Activated CD4-positive, alpha-beta T cell treated with anti-CD3 and anti-CD28 coated beads, Interleukin-2, amount 50 U/mL, for 16 hours (primary cell): ENCODE measurements at places on chromosomes 6 and 20.

DNA sequence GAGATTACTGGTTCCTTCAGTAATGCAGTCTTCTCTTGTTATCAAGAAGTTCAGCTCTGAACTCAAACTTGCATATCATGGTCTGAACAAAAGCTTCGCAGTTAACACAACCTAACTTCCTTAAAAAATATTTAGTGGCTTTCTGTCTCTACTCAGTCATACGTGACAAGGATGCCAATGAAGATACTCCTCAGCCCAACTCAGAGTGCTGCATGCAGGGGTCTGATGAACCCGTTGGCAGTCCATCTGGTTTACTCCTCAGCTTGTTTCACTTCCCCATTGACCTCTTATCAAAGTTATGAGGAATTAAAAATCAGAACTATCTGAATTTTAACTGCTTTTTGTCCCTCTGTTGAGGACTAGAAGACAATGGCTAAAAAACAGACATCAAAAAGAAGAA is 56.6 kb upstream of the RIN2 start:
- DNase-seq: no peak

- DNase-seq: no peak
Measured at GRCh38 chr6:109722564-109723254, 31.6 kb downstream of the FIG4 start.

DNA sequence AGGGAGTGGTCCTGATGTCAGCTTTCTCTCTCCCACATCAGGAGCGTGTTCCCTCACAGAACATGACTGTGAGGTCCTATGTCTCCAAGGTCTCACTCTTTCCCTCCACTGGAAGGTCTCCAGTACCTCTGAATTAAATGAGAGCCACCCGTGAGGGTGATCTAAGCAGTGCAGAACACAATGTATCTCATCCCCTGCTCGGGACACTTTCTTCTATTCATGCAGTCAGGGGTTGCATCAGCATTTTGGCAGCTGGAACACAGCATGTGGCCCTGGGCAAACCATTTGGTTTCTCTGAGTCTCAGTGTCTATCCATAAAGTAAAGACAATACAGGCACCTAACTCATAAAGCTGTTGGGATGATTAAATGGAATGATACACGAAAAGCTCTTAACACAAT is 34.2 kb downstream of the MAFB start:
- DNase-seq: no peak

- no peak for DNase-seq
Measured at GRCh38 chr20:43032459-43032858, 157.2 kb downstream of the PTPRT start.

DNA sequence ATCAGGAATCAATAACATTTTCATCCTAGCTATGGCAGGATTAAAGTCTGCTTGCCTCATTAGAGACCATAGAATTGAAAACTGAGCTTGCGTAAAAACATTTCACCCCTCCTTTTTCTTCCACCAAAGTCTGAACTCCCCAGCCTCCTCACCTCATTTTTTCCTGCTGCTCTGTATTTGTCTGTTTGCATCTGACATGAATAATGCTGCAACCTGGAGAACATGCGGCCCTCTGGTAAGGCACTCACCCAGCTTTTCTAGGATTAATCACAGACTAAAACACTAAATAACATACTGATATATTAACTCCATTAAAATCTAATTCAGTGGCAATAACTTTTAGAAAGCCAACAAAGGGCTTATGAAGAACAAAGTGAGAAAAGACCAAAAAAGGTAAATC is 677.7 kb upstream of the NRSN1 start:
- no peak for DNase-seq

DNA sequence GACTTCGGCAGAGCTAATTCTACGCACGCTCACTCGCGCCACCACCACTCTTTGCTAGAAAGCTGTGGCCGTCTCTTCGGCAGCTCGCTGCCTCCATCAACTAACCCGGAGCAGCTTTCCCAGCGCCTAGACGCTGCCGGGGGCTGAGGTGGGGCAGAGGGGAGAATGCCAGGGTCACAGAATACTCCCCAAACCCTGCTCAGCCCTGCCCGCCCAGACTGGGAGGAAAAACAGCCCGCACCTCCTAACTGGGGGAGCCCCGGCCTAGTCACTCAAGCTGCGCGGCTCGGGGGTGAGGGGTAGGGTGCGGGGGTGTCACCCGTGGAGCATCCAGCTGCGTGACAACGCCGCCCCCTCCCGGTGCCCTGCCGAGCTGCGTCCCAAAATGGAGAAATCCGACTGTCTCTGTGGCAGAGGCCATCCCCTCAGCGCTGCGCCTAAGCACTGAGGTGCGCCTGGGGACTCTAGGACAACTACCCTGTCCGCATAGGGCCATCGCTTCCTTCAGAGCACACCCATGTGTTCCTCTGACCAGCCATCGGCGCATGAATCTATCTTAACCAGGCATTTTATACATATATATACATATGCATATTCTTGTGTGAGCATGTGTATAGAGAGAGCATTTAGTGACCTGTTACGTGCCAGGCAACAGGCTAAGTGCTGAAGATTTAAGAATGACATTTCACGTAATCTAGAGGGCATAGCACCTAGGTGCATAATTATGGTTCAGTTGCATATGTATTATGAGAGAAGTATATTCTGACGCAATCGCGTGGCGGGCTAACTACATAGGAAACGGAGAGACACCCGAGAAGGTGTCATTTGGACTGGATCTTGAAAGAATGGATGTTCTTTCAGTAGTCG is 1.5 kb upstream of the TENT5A start:
- DNase-seq: peak; percentile 56

DNA sequence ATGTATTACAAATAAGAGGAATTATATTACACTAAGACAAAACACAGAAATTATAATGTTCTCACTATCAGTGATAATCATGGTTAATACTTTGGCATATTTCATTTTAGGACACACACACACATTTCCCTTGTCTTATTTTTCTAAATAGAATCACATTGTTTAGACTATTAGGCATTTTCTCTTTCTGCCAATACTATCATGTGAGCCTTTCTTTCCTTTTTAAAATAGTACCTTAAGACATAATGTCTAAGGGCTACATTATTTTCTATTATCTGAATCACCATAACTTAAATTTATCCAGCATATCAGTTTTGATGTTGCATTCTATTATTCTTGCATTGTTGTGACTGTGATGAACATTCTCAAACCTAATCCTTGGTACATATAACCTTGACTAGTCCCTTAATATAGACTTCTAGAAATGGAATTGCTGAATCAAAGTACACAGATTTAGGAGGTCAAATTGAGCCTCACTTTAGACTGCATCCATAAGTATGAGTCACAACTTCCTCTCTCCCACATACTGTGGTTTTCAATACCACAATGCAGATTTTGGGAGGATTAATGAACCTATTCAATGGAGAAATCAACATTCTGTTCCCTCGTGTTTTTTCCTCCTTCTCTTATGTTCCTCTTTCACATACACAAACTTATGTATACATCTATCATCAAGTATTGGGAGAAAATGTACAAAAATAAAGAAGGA is 212.6 kb downstream of the MOXD1 start:
- DNase-seq: no peak

GRCh38 chr6:109655761-109656262 is 35.2 kb downstream of the AK9 start:
- DNase-seq: no peak

- DNase-seq: no peak
Measured at GRCh38 chr6:144661116-144661806, 376.1 kb downstream of the UTRN start.

DNA sequence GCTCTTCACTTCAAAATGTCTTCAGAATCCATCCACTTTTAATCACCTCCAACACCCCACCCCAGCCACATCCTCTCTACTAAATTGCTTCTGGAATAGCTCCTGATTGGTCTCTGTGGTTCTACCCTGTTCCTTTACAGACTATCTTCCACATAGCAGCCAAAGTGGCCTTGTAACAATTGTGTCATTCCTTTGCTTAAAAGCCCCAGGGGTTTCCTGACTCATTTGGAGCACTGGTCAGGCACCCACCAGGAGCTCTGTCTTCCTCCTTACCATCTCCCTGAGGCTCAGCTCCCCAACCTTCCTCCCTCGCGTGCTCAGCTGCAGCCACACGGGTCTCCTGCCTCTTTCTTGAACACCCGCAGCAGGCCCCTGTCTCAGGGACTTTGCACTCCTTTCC is 126.8 kb downstream of the HIVEP1 start:
- DNase-seq: no peak

DNA sequence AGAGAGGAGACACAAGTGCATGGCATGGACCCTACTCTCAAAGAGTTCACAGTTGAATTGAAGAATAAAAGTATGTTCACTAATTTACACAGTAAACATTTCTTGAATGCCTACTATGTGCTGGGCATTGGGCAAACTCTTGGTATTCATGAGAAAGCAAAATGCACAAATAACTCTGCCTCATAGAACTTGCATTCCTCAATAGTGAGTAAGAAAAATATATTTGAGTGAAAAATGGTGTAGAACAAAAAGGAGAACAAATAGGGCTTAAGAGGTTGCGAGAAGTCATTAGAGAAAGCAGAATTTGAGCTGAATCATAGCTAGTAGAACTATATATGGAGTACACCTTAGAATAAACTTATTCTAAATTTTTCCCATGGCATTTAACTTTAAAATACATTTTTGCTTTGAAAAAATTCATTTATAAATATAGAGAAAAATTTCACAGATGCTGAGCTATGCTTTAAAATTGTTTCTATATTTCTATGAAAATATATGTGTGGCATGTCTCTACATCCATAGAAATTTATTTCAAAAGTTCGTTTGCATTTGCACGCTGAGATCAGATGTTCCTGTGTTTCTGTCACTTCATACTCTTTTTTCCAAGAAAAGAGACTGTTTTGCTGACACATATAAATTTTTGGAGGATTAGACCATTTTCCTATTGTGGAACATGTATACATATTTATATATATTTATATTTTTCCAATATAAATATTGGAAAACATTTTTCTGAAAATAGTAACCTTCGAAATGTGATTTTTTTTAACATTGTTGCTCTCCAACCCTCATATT is 236.1 kb downstream of the KCNQ5 start:
- DNase-seq: no peak

DNA sequence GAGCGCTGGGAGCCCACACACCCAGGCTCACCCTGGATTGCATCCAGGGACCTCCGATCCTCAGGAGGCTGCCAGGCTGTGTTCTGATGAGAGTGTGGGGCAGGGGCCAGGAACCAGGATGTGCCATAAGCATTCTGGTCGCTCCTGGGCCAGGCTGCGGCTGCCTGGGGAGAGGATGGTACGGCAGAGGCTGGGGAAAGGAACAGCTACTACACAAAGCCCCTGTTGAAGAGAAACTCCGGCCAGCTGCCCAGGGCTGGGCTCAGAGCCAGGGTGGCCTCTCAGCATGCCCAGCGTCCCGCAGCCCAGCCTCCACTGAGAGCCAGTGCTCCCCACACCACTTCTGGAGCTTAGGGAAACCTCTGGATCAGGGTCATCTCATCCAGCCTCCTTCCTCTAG is 21.7 kb upstream of the OCSTAMP start:
- DNase-seq: no peak

DNA sequence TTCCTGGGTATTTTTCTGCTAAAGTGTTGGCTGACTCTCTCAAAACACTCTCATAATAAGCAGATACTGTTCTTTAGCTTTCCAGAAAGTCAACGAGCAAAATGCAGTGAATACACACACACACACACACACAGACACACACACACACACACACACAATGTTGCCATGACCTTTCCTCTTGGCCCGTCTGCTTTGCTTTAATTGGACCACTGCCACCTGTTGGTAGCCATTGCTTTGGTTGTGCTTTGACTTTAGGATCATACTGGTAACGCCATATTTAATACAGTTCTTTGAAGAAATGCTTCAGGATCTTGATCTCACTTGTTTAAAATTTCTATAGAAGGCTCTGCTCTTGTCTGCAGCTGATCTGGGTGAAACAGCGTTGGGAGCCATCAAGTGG is 4.4 kb downstream of the FIG4 start:
- DNase-seq: peak; percentile 12
